ENCODE measurements at places on chromosomes 3 and 15.

- no peak for DNase-seq
Measured at GRCh38 chr3:8460815-8461456, 40.7 kb upstream of the LMCD1 start.

GRCh38 chr3:25128735-25129134, 299.3 kb upstream of the RARB start:
- no peak for DNase-seq

GRCh38 chr3:27914199-27914598, 192.1 kb upstream of the EOMES start:
- no peak for DNase-seq

- no peak for DNase-seq
Measured at GRCh38 chr15:70099967-70100473, 2.3 kb upstream of the TLE3 start.

DNA sequence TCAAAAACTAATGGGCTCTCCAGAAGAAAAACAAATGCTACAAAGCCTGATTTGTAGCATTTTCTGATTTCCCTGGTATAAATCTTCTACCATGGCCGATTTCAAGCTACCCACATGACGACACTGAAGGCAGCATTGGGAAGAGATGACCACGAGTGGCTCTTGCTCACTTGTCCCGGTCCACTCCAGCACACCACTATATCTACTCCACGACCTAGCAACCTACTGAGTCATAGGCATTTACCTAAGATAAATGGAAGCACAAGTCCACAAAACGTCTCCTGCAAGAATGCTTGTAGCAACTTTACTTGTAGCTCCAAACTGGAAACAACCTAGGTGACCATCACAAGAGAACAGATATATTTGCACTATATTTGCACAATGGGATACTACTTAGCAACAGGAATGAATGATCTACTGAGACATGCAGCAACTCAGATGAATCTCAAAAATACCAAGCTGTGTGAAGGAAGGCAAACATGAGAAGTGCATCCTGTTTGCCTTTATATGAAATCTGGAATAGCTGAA, 60.8 kb upstream of the HES1 start:
- DNase-seq: no peak

- DNase-seq: no peak
Measured at GRCh38 chr3:171522651-171523050, 62.4 kb upstream of the TNIK start.

DNA sequence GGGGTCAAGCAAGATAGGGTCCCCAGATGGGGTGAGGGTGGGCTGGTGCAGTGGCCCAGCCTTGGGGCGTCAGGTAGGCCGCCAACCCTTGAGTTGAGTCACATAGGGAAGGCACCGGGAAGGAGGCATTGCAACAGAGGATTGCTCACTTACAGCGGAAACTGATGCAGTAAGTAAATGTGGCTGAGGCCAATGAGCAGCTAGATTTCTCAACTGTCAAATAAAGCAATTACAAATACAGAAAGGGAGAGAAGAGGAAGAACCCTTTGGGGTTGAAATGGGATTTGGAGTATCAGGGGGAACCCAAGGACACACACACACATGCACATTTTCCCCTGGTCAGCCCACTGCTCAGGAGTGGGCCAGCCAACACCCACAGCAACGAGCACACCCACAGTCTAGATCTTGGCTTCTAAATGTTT, 44.0 kb downstream of the CHSY1 start:
- no peak for DNase-seq

GRCh38 chr3:146100180-146100579, 60.8 kb downstream of the PLOD2 start:
- DNase-seq: no peak

- DNase-seq: peak; percentile 81
Measured at GRCh38 chr15:68818769-68819494, 1.8 kb downstream of the ANP32A start.

DNA sequence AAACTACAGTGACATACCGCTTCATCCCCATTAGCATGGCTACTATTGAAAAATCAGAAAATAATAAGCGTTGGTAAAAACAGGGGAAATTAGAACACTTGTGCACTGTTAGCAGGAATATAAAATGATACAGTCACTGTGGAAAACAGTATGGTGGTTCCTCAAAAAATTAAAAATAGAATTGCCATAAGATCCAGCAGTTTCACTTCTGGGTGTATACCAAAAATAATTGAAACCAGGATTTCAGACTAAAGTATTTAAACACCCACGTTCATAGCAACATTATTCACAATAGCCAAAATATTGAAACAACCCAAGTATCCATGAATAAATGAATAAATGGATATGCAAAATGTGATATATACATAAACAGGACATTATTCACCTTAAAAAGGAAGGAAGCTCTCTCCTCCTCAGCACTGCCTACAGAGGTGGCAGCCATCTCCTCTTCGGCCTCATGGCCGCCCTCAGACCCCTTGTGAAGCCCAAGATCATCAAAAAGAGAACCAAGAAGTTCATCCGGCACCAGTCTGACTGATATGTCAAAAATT, 34.1 kb downstream of the NGLY1 start:
- DNase-seq: no peak

DNA sequence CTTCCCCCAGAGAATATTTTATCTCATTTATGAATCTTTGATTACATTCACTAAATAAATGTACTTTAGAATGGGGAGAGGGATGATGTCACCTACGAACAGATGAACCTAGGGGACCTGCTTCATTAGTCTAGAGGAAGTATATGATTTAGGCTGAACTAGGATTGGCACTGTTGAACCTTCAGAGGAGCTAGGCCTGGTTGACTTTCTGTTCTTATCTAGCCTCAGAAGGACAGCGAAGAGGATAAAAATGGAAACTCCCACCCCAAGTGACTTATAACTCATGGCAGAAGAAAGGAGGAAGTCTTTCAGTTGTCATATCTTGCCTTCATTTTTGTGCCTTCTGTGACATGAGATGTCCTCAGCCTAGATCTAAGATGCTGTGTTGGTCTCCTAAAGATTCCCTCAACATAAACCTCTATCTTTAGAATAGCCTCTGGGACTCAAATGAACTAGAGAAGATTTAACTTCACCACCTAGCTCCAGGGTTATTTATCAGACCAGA, 42.6 kb downstream of the POLG start:
- DNase-seq: no peak
